ENCODE measurements at places on chromosomes 13 and 19.

DNA sequence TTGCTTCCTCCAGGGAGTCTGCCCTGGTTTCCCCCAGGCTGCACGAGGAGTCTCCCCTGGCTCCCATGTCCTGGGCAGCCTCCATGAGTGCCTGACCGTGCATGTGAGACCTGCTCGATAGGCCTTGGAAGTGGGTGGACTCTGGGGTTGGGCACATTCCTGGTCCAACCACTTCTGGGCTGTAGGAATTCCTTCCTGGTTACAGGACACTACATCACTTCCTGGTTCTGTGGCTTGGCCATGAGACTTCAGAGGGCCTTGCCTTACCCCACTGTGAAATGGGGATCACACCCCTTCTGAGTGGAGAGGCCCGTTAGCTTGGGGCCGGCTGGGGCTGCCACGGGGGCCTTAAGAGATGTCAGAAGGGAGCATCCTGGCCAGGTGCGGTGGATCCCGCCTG lies 4.0 kb upstream of the ZNF628 start:
- no peak for DNase-seq

GRCh38 chr13:26762745-26763345 lies 2.3 kb upstream of the GPR12 start:
- DNase-seq: no peak

DNA sequence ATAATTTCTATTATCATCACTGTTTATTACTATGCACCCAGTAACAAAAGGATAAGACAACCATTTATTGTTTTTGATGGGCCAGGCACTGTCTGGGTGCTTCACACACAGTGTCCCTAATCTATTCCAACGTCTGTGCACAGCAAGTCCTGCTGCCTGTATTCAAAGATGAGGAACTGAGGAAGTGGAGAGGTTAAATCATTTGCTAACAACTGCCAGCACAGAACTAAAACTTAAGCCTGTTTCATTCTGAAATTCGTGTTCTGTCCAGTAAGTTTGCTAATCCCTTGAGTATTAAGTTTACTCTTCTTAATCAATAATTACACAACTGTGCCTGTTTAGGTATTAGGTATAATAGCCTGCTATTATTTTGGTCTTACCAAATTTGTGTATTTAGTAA lies 41.9 kb downstream of the TEX26 start:
- DNase-seq: no peak

GRCh38 chr13:75657111-75657510 lies 21.0 kb downstream of the LMO7 start:
- no peak for DNase-seq

GRCh38 chr13:101631395-101631794 lies 178.9 kb downstream of the ITGBL1 start:
- DNase-seq: no peak

DNA sequence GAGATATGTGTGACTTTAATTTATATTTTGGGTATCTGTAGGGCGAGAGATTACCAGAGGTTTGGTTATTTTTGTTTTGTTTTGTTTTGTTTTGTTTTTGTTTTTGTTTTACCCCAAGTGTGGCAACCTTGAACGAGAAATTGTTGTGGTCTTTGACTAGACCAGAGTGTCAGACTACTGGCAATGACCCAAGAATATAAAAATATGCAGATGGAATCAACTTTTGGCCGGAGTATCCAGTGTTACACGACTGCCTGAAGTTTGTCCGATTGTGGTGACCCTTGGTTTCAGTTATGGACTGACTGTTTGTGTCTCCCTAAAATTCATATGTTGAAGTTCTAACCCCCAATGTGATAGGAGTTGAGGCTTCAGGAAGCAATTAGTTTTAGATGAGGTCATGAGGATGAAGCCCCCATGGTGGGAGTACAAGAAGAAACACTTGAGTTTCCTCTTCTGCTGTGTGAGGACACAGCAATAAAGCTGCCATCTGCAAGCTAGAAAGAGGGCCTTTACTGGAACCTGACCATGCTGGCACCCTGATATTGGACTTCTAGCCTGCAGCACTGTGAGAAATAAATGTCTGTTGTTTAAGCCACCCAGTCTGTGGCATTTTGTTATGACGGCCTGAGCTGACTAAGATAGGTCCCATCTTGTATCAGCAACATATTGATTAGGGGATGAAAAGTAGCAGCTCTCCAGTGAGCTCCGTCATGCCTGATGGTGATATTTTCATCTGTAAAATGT lies 261.7 kb downstream of the MTUS2 start:
- no peak for DNase-seq
